ENCODE measurements at places on chromosomes 12 and 14.

- no peak for DNase-seq
Measured at GRCh38 chr14:77178656-77179055, 2.9 kb upstream of the TMEM63C start.

- no peak for DNase-seq
Measured at GRCh38 chr12:50296554-50296953, 13.2 kb upstream of the LIMA1 start.

DNA sequence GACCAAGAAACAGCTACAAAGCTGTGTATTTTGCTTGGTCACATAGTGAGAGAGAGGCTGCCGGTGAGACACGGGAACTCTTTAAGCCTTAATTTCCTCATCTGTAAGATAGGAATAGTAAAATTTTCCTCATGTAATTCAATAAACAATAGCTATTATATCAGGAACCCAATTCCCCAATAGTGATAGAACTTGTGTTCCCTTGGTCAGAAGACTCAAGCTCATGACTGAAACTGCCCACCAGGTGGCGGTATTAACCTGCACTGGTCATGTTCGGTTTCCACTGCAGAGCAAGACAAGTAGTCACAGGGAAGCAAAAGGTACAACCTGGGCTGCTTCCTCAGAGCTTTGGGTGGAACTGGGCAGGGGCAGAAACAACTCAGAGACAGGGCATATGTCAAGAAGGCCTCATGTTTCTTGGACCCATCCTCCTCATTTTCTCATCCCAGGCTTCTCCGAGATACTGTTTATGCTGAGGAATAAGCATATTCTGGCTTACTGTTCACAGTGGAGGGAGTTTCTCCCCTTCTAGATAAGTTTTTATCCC lies 4.2 kb upstream of the AJUBA start:
- DNase-seq = peak; percentile 94

DNA sequence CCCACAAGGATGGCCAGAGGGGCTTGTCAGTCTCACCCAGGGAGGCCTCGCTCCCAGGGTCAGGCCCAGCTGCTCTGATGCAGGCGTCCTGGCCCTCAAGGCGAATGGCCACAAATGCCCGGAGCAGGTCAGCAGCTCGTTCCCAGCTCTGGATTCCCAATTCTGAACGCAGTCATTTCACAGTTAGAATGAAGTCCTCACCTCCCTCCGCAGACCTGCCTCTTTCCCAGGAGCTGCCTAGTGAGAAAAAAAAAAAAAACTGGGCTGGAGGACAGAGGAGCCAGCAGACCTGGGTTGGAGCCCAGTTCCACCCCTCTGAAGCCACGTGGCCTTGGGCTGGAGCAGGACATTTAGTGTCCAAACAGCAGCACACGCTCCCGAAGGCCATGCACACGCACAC lies 62.2 kb upstream of the DIO3 start:
- DNase-seq = no peak

DNA sequence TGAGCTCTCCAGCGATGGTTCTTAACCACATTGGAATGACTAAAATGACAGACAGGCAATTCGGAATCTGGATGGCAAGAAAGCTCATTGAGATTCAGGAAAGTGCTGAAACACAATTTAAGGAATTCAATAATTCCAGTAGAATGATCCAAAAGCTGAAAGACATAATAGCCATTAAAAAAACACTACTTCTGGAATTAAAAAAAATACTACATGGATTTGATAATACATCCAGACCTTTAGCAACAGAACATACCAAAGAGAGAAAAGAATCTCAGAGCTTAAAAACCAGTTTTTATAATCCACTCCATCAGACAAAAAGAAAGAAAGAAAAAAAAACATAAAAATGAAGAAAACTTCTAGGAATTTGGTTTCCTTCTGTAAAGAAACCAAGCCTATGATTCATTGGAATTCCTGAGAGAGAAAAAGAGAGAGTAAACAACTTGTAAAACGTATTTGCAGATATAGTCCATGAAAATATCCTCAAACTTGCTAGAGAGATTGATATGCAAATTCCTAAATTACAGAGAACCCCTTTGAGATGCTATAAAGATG lies 52.8 kb downstream of the SLCO1B1 start:
- DNase-seq = no peak

GRCh38 chr12:10167599-10167998 lies 4.3 kb downstream of the OLR1 start:
- no peak for DNase-seq

DNA sequence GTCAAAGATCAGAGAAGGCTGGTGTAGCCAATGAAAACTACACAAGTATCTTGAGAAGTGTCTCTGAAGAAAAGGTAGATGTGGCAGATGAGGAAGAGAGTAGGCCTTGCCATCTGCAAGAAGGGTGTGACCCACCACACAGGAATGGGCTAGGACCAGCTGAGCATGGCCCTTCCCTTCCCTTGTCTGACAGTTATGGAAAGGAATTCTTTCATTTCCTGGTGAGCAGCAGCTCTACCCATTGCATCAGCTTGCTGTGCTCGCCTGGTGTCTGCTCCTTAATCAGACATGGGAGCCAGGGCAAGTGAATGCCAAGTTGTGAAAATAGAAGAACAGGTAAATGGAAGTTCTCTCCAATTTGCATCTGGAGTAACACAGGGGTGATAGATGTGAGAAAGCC lies 145.2 kb upstream of the KRR1 start:
- DNase-seq = no peak

GRCh38 chr12:44114906-44115305 lies 279.0 kb downstream of the TMEM117 start:
- DNase-seq = no peak

- no peak for DNase-seq
Measured at GRCh38 chr14:55535516-55536203, 44.3 kb upstream of the KTN1 start.

- DNase-seq = no peak
Measured at GRCh38 chr14:58699681-58700205, 62.0 kb downstream of the DACT1 start.

DNA sequence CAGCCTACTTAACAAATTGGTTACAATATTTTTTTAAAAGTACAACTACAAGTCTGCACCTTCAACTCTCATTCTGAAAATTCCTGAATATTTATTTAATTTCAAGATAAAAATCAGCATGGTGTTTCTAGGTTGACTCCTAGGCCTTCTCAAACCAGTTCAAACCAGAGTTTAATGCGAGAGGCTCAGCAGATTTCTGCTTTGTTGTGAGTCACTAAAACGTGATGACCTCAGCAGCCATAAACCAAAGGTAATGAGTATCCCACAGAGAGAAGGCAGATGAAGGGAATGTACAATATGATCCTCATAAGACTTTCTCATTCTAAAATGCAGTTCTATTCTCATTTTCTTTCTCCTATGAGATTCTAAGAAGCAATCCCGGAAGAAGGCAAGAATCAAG lies 1.5 kb downstream of the PRDM4 start:
- no peak for DNase-seq

DNA sequence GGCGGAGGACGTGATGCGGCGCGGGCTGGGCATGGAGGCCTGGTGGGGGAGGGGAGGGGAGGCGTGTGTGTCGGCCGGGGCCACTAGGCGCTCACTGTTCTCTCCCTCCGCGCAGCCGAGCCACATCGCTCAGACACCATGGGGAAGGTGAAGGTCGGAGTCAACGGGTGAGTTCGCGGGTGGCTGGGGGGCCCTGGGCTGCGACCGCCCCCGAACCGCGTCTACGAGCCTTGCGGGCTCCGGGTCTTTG lies 303 bp downstream of the GAPDH start:
- no peak for DNase-seq

DNA sequence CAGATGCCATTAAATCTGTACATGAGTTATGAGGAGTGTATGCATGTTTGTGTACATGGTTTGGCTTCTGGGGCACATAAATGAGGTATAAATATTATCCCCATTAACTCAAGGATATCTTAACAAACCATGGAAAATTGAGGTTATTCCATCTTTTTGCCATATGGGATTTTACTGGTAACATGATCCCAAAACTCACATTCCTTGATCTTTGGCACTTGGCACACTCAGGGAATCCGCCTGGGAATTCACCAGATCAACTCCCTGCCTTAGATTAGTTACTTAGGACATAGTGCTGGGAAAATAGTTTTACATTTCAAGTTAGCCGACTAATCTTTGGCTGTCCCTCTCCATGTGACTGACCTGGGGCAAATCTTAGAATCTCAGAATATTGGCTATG lies 16.9 kb downstream of the CDKN1B start:
- no peak for DNase-seq

GRCh38 chr12:3042394-3042793 lies 34.8 kb upstream of the TSPAN9 start:
- DNase-seq = no peak

- no peak for DNase-seq
Measured at GRCh38 chr12:12266389-12266872, 413 bp downstream of the LRP6 start.

- no peak for DNase-seq
Measured at GRCh38 chr14:96938946-96939345, 141.8 kb downstream of the VRK1 start.

GRCh38 chr12:40202095-40203059 lies 22.4 kb upstream of the LRRK2 start:
- no peak for DNase-seq

- DNase-seq = no peak
Measured at GRCh38 chr12:100234591-100235304, 32.1 kb downstream of the DEPDC4 start.

GRCh38 chr12:117674313-117674712 lies 294.5 kb downstream of the KSR2 start:
- no peak for DNase-seq

- DNase-seq = no peak
Measured at GRCh38 chr14:65580973-65581372, 168.4 kb downstream of the FUT8 start.

GRCh38 chr12:93029091-93029490 lies 100.0 kb upstream of the EEA1 start:
- no peak for DNase-seq

GRCh38 chr14:102957222-102957621 lies 34.8 kb downstream of the AMN start:
- no peak for DNase-seq

- DNase-seq = no peak
Measured at GRCh38 chr14:77212097-77212870, 30.7 kb downstream of the TMEM63C start.

DNA sequence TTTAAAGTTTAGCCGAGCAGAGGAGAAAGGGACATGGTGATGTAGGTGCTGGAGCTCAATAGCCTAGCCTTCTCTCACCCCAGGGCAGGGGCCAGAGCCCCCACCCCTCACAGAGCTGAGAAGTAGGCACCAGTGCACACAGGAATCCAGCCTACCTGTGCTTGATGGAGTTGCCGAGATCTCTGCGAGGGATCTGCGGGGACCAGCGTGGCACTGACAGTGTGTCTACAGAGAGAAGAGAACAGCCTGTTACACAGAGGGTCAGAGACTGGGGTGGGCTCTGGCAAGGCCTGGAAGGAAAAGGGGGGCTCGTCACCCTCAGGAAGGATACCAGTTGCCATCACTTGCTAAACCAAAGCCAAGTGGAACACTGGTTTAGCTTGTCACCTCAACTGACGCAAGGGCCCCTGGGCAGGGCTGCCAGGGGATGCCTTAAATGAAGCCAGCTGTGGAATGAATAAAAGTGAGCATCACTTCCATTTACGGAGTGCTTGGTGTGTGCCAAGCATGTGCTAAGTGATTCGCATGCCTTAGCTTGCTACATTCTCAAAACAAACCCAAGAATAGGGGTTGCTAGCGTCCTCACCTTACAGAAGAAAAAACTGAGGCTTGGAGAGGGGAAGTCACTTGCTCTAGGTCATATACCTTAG lies 220.8 kb upstream of the NOS1 start:
- DNase-seq = no peak

DNA sequence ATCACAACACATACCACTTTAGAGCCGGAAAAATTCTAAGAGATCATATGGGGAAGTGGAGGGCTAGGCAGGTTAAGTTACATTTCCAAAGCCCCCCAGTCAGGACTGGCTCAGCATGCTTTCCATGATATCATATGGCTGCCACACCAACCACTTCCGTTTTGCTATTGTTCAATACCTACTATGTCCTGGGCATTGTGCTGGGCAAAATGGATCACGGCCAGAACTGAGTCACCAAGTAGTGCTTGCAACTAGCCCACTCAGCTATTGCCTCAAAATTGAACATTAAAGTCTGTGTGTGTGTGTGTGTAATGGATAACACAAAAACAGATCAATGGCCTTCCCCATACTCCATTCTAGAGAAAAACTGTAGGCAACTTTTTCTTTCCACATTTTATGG lies 22.7 kb downstream of the WIF1 start:
- DNase-seq = no peak

GRCh38 chr14:22008766-22009165 lies 335.1 kb upstream of the OR4E1 start:
- no peak for DNase-seq

GRCh38 chr12:132194556-132194955 lies 50.3 kb downstream of the NOC4L start:
- DNase-seq = no peak

GRCh38 chr12:95626854-95627253 lies 75.6 kb upstream of the USP44 start:
- DNase-seq = no peak

- DNase-seq = no peak
Measured at GRCh38 chr12:27828196-27828595, 48.2 kb upstream of the MANSC4 start.

DNA sequence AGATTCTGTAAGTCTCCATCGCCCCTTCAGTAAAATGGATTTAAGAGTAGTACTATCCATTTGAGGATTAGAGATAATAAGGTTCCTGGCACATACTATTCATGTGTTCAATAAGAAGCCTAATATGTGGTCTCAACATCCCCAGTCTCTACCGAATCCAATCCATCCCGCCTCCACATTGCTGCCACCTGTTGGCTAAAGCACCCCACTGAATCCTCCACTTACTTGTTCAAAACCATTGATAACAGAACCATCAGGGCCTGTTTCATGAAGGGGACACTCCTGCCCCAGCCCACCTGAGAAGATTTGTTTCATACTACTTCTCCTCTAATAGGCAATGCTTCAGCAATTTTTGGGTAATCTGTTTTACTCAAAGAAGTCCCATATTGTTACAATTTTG lies 147.5 kb downstream of the SLC2A13 start:
- no peak for DNase-seq

GRCh38 chr14:89669193-89669592 lies 252.2 kb upstream of the FOXN3 start:
- DNase-seq = peak; percentile 67

DNA sequence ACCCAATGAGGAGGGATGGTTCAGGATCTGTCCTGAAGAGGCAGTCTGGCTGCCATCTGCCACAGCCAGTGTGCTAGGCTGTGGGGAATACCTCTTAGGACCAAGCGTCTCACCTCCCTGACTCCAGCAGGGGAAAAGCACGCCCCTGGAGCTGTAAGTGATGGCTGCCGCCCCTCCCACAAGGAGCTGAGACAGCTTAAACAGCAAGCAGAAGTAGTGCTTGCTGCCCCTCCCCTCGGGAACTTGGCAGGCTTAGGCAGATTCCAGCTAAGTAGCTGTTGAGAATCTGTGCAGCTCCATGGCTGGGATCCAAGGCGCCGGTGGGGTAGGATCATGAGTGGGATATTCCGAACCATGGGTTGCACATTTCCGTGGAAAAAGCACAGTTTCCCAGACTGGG lies 360.4 kb upstream of the MDGA2 start:
- DNase-seq = no peak

DNA sequence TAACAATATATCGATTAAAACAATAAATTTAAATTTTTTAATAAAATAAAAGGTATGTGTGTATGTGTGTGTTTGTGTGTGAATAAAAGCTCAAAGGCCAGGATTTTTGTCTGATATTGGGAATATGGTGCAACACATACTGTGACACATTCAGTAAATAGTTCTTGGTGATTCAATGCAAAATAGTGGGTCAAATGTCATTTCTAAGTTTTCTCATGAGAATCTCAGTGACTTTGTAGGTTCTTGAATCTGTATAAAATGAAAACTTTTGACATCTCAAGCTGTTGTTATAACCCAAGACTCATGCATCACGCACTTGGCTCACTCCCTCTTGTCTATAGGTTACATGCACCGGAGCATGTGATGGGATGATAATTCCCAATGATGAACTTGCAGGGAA lies 16.2 kb upstream of the MED6 start:
- no peak for DNase-seq
